ENCODE measurements at places on chromosomes 11 and 22.

DNA sequence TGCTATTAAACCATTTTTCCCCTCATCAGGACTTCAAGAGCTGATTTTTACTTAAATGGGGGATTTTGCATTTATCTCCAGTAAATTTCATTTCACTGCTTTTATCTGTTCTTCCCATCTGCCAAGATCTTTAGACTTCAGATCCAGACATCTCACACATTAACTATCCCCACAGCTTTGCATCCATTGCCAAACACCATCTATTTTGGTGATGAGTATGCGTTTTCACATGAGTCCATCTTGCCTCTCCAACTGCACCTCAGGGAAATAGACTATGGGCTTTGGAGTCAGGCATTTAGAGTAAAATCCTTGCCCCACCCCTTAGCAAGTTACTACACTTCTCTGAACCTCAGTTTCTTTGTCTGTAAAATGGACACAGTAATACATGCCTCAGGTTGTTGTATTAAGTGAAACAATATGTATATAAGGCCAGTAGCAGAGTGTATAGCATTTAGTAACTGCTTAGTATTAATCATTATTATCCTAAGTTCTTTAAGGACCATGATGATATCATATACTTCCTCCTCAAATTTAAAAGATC lies 53.6 kb upstream of the NFRKB start:
- no peak for DNase-seq

DNA sequence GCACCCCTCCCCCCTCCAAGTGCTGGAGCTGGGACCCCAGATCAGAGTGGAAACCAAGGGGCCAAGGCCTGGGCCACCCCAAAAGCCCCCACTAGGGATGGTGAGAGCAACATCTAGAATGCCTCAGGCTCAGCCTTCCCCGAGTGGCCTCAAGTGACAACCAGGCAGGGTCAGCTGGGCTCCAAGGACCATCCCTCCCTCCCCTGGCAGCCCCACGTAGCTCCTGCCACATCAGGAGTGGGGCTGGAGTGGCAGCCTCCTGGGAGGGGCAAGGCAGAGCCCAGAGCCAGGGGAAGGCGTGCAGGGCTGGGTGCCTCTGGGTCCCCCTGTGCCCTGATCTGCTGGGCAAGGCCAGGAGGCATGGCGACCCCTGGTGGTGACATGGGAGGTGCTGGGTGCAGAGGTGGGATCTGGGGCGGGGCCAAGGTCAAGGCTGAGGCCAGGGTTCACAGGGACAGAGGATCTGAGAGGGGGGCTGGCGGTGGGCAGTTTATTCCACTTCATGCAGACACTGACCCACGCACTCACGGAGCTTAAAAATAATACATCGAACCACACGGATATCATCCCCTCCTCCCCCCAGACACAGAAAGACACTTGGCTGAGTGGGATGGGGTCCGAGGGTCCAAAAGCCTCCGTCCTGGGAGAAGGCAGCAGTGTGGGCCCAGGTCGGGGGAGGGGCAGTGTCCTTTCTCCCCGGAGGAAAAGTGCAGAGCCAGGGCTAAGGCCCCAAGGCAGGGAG lies 15.8 kb upstream of the EHD1 start:
- peak; percentile 86 for DNase-seq

- DNase-seq, result no peak
Measured at GRCh38 chr22:28243539-28243938, 324.5 kb upstream of the PITPNB start.

DNA sequence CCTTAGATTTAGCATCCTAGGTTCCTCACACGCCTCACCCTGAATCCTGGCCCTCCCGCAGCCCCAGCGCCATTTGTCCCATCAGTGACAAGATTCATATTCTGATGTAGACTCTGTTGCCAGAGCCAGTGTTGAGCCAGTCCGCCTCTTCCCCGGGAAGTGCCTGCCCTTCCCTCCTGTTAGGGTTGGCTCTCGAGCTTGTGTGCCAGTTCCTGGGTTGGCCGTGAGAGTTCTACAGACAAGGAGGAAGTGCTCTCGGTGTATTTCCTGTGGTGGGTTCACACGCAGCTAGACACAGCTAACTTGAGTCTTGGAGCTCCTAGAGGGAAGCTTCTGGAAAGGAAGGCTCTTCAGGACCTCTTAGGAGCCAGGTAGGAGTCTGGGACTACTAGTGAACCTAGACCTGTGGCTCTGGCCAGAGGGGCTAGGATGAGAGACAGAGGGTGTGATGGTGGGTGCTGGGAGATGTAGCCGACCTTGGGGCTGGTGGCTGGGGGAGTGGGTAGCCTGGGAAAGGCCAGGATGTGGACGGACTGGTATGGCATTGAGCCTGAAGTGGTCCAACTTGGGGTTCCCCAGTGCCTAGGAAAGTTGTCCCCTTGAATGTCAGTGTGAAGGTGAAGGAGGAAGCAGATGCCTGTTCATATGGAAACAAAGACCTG lies at the start of gene IL18BP:
TSS of gene IL18BP (plus strand) at position 261 of the 662 bp plus-strand sequence. CDS start 1,076 bp downstream, outside the sequence.
- DNase-seq, result no peak

GRCh38 chr11:126450198-126450597 lies 94.7 kb downstream of the ST3GAL4 start:
- DNase-seq, result no peak

DNA sequence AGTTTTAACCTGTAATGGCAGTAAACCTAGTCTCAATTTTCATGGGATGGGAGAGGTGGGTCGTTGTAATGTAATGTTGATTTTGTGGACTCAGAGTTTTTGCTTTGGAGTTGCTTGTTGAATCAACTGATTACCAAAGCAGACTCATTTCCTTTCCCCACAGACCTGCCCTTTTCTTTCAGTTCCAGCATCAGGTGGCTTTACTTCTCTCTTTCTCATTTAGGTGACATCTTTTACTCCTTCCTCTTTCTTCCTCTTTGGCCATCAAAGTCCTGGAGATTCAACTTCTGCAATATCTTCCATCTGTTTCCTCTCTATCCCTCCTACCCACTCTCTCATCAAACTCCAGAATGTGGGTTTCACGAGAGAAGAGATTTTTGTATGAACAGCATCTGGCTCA lies 313.9 kb downstream of the TMEM135 start:
- no peak for DNase-seq

DNA sequence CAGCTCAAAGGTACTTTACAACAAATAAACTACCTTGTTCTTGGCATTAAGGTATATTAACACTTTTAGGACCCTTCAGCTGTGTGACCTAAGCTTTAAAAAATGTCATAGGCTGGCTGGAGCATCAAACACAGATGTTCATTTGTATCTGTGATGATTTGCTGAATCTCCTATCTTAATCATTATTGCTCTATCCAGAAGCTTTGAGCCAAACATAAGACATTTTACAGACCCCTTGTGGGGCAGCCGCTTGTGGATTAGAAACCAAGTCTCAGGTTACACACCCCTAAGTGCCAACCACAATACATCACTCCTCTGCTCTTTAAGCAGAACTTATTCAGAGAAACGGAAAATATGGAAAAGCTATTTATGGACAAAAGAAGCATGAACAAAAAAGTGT lies 394.2 kb upstream of the CCDC90B start:
- no peak for DNase-seq

- no peak for DNase-seq
Measured at GRCh38 chr22:24231706-24232105, 13.2 kb downstream of the GGT5 start.

GRCh38 chr22:31247726-31248125 lies 35.6 kb downstream of the LIMK2 start:
- DNase-seq, result no peak

GRCh38 chr22:19825904-19826618 lies 28.6 kb downstream of the GNB1L start:
- DNase-seq, result no peak

- DNase-seq, result no peak
Measured at GRCh38 chr11:83285151-83285770, 906 bp downstream of the CCDC90B start.

DNA sequence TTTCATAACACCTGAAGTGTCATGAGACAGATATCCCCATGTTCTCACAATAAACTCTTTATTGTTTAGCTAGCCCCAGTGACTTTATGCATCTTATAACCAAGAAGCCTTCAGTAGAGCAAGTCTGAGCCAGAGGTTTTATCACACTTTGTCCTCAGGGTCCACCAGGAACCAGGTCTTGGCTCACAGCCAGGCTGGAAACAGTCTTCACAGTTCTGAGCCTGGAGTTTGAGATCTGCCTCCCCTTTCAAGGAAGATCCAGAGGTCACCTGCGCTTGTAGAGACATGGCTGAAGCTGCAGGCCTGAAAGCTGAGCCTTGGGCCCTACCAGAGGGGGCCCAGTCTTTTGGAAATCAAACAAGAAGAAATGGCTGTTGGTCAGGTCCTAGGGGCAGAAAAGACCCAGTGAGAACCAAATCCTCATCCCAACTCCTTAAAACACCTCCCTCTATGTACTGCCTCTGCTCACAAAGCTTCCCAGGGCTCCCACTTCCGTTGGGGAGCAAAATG lies 3.5 kb downstream of the RRP8 start:
- DNase-seq, result no peak

DNA sequence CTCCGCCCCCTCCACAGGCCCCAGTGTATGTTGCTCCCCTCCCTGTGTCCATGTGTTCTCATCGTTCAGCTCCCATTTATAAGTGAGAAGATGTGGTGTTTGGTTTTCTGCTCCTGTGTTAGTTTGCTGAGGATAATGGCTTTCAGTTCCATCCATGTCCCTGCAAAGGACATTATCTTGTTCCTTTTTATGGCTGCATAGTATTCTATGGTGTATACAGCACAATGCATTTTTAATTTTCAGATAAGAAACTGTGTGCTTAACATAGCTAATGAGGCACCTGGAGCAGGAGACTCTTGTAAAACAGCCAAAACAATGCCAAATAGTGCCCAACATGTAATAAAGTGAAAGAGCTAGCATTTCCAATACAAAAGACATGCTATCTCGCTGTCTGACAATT lies 21.8 kb downstream of the ALG9 start:
- DNase-seq, result no peak

DNA sequence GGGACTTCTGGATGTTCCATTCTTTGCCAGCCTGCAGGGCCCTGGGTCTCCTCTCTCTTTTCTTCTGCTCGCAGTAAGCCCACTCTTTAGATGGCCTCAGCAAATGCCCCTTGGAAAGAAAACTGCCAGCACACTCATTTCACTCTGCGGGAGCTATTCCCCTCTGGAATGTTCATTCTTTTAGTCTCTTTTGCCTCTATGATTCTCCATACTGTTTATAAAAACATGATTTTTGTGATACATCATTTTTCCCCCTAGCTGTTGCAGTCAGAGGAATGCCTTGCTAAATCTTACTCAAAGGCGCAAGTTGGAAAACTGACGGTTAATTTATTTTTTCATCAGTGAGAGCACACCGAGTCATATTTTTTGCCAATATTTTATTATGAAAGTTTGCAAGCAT lies 184.9 kb downstream of the SNX19 start:
- DNase-seq, result no peak
